Breast epithelium (tissue), 4 donors: ENCODE measurements at places on chromosomes 3 and 15. TPM values are rescaled to one million over a fixed set of nuclear protein-coding genes. Genes with fewer than 3 reads are reported as not detected.

GRCh38 chr3:140433431-140433830, 244.4 kb upstream of the TRIM42 start:
- DNase-seq: no peak

The TRPC1 gene
- 13.0 TPM for total RNA-seq

DNA sequence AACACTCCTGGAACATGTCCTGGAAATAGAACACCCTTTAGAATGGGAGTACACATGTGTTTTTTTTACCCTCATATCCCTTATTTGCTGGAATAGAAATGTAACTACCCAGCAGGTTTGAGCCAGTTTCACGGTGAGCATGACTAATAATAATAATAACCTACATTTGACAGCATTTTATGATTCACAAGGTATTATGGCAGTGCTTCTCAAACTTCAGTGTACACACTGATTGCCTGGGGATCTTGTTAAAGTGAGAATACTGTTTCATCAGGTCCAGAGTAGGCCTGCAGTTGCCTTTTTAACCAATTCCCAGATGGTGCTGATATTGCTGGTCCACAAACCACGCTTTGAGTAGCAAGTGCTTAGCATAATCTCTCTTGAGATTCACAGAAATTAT, 63.9 kb downstream of the NFKBIZ start:
- no peak for DNase-seq

GRCh38 chr15:40857601-40858341, 13.9 kb downstream of the SPINT1 start:
- DNase-seq: peak; percentile 92

DNA sequence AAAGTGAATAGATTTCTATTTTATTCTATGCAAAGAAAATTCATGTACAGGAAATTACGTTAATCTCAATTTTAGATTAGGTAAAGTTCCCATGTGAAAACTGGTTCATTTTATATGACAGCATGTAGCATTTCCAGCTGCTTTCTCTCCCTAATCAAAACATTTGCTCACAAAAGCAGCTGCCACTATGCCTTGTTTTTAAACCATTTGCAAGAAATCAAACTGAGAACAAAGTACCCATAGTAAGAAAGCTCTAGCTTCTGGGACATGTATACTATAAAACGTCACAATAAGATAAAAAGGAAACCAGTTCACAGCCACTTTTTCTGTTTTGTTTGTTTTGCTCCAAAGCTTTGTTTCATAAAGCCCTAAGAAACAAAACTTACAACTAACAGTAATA, 5.0 kb upstream of the CRYBG3 start:
- DNase-seq: no peak
